ENCODE measurements at places on chromosomes 2 and 18.

DNA sequence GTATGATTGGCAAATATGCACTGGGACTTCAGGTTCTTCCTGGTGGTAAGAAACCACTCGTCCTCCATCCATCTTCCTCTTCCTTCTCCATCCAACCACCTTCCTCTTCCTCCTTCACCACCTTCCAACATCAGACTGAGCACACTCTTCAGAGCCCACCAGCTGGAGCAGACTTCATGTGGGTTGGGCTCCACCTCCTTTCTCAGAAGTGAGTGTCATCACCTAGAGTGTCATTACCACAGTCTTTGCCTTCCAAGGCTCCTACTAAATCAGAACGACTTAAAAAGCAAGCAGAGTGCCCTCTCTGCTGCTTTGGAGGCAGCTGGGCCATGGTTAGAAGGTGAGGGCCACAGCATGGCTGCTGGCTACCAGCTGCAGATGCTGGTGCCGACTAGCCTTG is 171.6 kb downstream of the SH3RF3 start:
- DNase-seq, result no peak

GRCh38 chr2:49028101-49028500 is 126.2 kb downstream of the FSHR start:
- DNase-seq, result no peak

- peak; percentile 79 for DNase-seq
Observed at GRCh38 chr2:28185891-28186290, 206.8 kb upstream of the FOSL2 start.

- DNase-seq, result no peak
Observed at GRCh38 chr18:11258039-11258610, 108.8 kb upstream of the PIEZO2 start.

- no peak for DNase-seq
Observed at GRCh38 chr2:65046633-65047407, 9.4 kb upstream of the CEP68 start.

GRCh38 chr2:100853909-100854810 is 34.2 kb downstream of the NPAS2 start:
- no peak for DNase-seq

GRCh38 chr2:240418311-240418710 is 17.2 kb upstream of the GPC1 start:
- DNase-seq, result no peak

DNA sequence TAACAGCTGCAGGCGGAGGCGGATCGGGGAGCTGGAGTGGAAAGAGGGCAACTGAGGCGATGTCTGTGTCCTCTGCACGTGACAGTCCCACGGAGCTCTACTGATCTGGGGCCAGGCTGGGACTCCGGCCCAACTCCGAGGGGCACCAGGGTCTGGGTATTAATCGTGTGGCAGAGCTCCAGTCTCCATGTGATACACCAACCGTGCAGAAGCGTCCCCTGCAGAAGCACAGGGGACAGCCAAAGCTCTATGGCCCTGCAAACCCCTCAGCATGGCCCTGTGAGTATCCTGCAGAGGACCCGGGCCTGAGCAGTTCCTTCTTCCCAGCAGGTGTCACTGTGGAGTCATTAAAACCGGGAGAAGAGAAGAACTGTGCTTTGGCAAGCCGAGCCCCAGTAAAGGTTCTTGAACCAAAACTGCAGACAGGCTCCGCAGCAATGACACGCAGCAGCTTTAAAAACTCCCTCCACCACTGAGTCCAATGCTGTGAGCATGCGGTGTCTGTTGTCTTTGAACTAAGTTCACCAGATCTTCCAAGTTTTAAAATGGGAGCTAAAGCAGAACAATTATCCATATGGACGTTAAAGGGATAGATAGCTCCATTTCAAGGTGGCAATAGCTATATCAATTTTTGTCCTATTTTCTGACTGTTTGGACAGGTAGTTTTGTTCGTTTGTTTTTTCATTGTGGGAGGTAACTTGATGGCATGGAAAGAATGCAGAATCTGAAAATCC is 79.4 kb downstream of the TMEM182 start:
- DNase-seq, result peak; percentile 45

DNA sequence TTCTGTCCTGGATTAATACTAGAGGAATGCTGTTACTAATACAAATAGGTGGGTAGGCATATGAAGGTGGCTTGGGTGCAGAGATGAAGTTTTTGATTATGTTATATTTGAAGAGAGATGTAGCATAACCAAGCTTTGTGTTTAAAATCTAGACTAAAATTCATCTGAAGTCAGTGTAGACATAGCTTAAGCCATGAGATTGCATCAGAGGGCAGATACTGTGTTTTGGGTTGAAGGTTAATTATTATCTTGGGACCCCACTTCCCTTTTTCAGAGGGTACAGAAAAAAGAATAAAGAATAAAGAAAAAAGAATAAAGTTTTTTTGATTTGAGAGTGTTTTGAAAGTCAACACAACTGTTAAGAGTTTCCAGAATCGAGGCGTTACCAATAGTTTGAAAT is 13.0 kb downstream of the PPM1B start:
- DNase-seq, result no peak

- DNase-seq, result no peak
Observed at GRCh38 chr2:145743011-145743410, 1223.1 kb upstream of the ZEB2 start.

DNA sequence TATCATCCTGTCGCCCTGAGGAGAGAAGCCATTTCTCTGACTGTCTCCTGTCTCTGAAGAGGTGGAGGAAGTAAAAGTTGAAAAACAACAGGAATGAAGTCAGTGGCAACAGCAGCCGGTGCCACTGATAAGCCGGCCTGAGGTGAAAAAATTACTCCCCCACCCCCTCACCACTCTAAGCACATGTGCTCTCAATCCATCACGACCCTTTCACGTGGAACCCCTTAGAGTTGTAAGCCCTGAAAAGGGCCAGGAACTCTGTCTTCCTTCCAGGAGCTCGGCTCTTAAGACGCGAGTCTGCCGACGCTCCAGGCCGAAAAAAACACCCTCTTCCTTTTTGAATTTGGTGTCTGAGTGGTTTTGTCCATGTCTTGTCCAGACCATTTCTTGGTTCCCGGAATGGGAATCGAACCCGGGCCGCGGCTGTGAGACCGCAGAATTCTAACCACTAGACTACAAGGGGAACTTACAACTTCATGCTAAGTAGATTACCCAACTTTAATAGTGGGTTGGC is 40.7 kb upstream of the TRIM43 start:
- no peak for DNase-seq

DNA sequence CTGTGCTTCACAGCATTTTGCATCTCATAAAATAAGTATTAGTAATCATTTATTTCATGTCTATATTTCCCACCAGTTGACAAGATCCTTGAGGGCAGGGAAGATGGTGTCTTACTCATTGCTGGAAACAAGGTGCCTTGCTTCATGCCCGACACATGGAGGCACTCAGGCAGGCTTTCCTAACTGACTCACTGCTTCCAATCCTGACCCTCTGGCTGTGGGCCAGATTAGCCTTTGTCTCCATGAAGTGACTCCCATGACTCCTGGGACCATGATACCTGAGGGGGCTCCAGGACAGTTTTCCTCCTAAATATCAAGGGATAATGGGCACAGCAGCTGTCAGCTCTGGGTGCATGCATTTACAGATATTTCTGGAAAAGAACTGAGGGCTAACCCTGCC is 275.1 kb downstream of the AGPS start:
- no peak for DNase-seq

DNA sequence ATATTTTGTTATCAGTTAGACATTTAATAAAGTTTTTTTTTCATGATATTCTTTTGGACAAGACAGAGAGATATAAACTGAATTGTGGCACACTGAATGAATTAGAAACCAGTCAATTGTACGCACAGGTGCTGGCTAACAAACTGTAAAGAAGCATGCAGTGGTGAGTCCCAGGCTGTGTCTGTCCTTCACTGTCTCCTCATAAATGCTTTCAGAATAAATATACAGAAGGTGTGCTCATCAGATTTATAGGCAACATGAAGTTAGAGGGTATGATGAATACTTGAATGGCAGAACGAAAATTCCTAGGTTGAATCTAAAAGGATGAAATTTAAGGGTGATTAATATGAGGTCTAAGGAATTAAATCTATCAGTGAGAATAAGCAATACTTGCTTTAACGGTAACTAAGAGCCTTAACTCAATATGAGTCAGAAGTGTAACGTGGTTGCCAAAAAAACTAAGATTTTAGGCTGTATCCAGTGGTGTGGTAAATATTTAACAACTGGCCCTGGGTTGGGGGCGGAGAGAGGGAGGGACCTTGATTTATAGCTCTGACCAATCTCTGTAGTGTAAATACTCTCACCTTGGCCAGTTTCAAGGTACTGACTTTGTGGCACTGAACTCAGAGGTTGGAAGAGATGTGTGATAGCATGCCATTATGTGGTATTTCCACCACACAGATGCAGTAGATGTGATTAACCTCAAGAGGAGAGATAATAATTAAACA is 41.9 kb upstream of the AAK1 start:
- peak; percentile 62 for DNase-seq

GRCh38 chr18:635171-635570 is 22.3 kb upstream of the TYMS start:
- no peak for DNase-seq

GRCh38 chr2:107931412-107931811 is 54.9 kb upstream of the SLC5A7 start:
- DNase-seq, result no peak

GRCh38 chr2:133794114-133794513 is 225.9 kb upstream of the NCKAP5 start:
- DNase-seq, result no peak

- DNase-seq, result no peak
Observed at GRCh38 chr18:10067670-10068659, 154.1 kb downstream of the VAPA start.

DNA sequence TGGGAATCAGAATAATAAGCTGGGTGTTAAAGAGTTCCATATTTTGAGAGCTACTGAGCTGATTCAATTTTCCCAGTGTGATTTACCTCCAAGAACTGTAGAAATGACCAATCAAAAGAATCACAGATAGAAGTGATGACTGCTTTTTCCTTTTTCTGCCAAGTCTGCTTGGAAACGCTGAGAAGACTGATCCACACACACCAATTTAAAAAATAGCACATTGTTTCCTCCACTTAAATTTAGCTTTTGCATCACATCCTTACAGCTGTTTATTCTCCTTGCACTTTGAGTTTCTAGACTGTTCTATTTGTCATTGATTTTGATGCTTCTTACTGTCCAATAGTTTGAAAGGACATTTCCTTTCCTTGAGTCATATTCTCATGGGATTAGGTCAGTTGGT is 590.3 kb upstream of the CHAC2 start:
- DNase-seq, result no peak

- DNase-seq, result no peak
Observed at GRCh38 chr2:12767996-12768624, 51.4 kb downstream of the TRIB2 start.

DNA sequence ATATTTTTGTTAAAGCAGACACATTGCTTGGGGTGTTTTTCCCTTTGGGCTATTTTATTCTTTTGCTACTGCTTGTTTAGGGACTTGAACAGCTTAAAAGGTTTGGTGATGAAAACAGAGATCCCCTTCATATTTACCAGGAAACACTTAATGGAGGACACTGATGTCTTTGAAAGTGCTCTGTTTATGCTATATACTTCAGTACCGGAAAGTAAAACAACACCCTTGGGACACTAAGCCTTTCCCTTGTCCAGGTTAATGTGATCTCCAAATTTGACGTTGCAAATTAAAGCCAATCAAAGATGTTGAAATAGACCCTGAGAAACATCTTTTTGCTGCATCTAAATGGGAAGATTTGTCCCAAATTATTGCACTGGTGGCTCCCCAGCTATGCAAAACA is 564.6 kb upstream of the PKDCC start:
- DNase-seq, result no peak

- DNase-seq, result no peak
Observed at GRCh38 chr2:168702579-168702978, 99.9 kb upstream of the NOSTRIN start.

DNA sequence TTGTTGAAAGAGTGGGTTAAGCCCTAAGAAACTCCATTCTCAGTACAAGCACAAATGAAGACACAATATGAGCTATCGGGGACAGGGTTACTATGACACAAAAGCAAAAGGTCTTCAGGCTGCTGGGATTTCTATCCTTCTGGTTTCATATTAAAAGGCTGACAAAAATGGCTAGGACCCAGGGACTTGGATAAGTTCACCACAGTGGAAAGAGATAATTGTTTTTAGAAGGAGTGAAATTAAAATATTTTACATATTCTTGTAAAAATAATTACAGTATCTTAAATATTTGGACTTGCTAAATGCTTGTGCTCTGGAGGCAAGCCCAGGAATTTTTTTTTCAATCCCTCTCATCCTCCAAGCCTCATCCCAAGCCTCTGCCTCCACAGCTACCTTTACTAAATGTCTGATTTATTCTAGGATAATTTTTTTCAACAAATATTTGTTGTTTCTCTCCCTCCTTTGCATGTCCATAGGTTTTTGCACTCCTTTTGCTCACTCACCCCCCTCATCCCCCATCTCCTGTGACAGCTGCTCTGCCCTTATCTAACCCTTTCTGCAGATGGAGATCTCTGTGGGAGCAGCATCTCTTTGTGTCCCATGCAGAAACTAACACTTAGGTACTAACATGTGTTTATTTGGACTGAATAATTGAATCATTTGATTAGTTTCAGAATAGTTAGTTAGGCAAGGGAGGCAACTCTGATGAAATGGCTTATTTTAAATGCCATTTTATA is 47.8 kb upstream of the NABP1 start:
- DNase-seq, result no peak

- DNase-seq, result peak; percentile 72
Observed at GRCh38 chr2:216315802-216316603, 56.3 kb downstream of the MARCHF4 start.

GRCh38 chr2:138600732-138601457 is 99.3 kb downstream of the SPOPL start:
- DNase-seq, result no peak

DNA sequence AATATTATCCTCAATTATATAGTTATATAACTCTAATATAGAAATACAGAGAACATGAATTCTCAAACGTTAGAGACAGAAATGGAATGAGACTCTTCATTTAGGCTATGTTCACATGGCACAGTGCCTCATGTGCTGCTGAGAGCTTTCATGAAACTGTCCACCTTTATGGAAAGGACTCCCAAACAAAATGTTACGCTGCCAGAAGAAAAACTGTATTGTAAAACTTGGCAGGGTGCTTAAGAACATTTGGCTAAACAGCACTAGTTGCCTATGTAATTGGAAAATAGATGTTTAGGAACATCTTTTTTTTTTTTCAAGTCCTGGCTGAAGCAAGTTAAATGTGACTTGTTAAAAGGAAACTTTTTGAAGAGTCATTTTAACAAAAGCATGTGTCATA is 396.0 kb downstream of the ERBB4 start:
- no peak for DNase-seq

DNA sequence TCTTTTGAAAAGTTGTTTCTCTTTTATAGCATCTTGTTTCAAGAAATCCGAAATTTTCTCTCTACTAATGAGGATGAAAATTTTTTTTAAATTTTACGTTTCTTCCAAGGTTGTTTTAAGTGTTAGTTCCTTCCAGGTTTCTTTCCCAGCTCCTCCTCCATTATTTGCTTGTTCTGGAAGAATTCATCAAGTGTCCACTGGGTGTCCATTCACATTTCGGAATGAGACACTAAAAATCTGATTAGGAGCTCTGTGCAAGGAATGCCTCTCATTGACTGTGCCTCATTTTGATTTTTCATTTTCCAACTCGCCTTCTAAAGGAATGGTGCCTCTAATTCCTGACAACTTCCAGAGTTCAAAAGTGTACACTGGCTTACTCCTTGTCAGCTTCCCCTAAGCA is 6.1 kb downstream of the SP100 start:
- DNase-seq, result no peak
